Stimulated activated CD4-positive, alpha-beta T cell treated with anti-CD3 and anti-CD28 coated beads, Interleukin-2, amount 100 ng/mL, for 4 hours (primary cell): ENCODE measurements at places on chromosomes 12 and 14.

GRCh38 chr14:47763188-47763854, 87.9 kb upstream of the MDGA2 start:
- DNase-seq = no peak

- no peak for DNase-seq
Observed at GRCh38 chr12:122989225-122989839, 8.9 kb downstream of the ARL6IP4 start.

GRCh38 chr12:132239796-132240668, 89.4 kb downstream of the GALNT9 start:
- DNase-seq = no peak

GRCh38 chr14:60227291-60227690, 21.7 kb upstream of the PPM1A start:
- DNase-seq = no peak

GRCh38 chr14:52918486-52918885, 32.4 kb downstream of the FERMT2 start:
- DNase-seq = peak; percentile 17

GRCh38 chr14:42961509-42961908, 1354.8 kb downstream of the LRFN5 start:
- DNase-seq = no peak

DNA sequence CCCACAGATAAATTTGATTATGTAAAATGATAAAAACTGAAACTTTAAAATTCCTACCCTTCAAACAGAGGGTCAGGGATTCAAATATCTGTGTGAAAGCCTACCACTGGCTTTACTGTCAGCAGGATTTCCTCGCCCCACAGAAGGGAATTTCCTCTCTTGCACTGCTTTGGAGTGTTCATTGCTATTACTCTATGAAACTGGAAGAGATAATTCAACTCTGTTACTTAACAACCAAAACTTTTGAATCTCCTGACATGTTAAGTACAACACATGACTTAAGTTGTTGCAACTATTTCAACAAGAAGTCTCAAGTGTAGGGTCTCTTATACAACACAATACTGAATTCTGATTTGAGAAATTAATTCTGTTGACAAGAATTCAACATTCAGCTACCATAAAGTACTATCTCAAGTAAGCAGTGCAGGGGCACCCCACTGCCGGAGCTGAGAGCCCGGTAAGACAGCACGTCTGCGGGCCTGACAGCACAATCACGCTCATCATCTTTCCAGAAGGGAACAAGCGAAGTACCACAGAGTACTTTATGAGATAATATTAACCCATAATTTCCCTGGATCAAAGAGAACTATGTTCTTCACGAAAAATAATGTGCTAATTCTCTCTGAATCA, 22.9 kb downstream of the DICER1 start:
- no peak for DNase-seq

DNA sequence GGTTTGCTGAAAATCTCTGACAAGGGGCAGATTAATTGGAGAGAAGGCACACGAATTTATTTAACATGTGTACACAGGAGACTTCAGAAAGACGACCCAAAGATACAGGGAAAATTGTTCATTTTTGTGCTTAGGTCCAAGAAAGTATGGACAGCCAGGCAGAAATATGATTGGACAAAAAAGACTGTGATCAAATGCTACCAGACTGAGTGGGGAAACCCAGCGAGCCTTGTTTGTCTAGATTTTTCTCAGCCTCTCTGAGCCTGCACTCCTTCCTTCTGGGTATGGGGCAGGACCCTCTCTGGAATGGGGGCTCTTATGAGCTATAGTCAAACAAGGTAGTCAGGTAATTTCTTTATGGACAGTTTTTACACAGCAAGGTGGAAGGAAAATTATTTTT, 10.4 kb upstream of the CIPC start:
- DNase-seq = no peak

DNA sequence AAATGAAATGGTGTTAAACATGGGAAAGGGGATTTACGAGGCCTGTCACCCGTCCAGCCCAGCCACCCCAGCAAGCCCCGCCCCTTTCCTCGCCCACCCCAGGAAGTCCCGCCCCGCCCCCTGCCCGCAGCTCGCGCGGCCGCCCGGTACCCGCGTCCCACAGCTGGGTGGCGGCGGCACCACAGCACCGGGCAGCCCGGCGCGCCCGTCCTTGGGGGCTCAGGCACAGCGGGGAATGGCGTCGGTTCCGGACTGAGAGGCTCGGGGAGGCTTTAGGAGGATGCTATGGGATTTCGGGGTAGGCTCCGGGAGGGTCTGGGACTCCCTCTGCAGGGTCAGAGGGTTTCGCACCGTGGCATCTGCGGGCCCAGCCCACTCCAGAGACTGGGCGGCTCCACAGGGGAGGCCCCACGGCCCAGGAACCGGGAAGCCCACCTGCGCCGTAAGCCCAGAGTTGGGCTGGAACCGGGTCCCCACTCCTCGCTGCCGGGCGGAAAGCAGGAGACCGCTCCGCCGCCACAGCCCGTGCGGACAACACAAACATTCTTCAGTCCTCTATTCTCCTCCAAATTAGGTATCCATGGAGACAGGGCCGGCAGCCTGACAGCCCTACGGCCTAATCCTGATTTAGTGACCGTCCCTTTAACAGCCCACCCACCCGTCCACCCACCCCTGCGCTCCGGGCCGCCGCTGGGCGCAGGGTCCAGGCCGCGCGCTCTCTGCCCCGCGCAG, 1.4 kb downstream of the FIGNL2 start:
- peak; percentile 39 for DNase-seq

- DNase-seq = no peak
Observed at GRCh38 chr12:3632256-3632655, 120.7 kb downstream of the CRACR2A start.

GRCh38 chr14:64493455-64493854, 10.2 kb downstream of the ZBTB25 start:
- no peak for DNase-seq

DNA sequence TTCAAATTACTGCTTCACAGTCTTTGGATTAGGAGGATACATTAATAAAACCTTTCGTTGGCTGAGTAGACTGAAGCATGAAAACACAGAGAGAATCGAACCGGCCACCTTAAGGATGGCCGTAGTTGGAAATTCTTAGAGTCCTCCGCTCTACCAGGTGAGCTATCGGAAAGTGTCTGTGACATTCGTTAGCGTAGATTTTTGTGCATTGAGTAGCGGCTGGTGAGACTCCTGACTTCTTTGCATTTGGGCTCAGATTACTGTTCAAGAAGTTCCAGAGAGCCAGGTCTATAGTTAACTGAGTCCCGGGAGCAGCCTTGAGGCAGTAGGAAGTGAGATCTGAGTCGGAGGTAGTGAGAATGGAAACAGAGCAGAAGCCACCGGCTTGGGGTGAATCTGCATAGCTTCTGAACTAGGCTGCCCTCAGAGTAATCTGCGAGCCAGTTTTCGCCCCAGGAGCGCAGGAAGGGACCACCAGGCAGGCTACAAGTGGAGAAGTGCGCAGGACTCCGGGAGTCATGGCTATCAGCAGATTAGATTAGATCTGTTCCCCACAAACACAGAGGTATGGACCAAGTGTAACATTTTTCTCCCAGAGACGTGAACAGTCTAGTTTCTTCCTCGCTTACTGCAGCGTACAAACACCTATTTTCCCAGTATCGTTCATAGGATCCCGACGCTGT, 11.0 kb downstream of the OR6S1 start:
- DNase-seq = no peak

- DNase-seq = no peak
Observed at GRCh38 chr12:126419131-126419530, 1353.9 kb downstream of the AACS start.

GRCh38 chr12:122996621-122997342, 16.3 kb downstream of the ARL6IP4 start:
- no peak for DNase-seq

DNA sequence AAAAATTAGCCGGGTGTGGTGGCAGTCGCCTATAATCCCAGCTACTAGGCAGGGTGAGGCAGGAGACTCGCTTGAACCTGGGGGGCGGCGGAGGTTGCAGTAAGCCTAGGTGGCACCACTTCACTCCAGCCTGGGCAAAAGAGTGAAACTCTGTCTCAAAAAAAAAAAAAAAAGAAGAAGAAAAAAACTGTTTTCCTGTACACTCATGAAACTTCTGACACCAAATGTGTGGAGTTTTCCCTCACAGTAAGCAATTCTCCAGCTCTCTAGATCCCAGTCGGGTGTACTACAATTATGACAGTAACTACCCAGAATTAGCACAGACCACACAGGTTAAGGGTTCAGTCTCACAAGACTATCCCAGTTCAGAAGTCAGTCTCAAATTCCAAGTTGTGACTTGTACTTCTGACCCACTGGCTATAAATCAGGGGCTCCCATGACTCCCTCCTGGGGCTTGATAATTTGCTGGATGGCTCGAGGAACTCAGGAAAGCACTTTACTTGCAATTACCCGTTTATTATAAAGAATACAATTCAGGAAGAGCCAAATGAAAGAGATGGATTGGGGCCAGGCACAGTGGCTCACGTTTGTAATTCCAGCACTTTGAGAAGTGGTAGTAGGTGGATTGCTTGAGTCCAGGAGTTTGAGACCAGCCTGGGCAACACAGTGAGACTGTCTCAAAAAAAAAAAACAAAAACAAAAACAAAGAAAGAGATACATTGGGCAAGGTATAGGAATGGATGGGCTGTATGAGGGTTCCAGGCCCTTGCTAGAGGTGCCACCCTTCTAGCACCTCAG, 12.4 kb upstream of the ARF6 start:
- DNase-seq = no peak

- DNase-seq = no peak
Observed at GRCh38 chr12:98998697-98999299, 353.7 kb downstream of the APAF1 start.

DNA sequence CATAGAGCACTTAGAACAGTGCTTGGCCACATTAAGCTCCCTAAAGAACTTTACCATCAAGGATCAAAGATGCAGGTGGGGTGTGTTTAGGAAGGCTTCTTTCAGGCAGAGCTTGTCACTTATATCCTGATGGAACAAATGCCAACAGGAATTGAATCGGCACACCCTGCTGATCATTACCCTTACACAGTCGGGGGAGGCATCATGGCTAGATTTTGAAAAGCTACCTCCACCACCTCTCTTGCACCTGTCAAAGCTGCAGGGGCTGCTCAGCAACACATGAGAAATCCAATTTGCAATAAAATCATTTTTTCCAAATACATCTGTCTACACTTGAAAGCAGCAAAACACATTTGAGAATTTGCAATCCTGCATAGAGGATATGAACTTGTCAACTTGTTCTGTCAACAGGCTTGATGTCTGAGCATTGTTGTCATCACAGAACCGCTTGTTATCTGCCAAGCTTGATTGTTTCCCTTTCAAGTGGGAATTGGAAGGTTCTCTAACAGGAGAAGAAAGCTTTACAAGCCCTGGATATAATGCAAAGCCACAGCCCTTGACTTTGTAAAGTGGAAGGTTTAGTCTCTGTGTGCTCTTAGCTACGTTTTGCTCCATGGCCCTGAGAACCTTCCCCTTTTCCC, 24.6 kb upstream of the TRIM9 start:
- no peak for DNase-seq

DNA sequence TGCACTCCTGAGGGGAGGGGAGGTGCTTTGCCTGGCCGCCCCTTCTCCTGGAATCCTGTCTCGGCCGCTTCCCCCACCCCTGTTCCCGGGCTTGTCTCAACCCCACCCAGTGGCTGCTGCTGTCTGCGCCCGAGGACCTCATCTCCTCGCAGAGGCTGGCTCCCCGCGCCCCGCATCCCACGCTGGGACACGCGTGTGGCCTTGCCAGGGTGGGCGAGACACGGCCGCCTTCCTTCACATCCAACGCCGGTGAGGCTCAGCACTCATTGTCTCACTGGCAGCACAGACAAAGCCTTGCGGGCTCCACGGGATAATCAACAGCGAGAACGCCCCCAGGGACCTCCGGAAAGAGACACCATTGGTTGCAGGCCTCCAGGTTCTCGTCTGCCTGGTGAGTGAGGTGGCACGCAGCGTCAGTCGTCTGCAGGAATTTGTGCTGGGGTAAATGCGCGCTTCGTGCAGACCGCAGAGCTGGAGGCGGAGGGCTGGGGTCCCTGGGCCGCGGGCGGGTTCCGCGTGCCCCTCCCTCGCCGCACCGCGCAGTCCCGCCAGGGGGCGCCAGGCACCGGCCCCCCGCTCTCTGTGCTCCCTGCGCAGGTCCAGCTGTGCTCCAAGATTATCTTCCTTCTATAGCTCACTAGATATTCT, 26.8 kb downstream of the CCDC177 start:
- DNase-seq = no peak

DNA sequence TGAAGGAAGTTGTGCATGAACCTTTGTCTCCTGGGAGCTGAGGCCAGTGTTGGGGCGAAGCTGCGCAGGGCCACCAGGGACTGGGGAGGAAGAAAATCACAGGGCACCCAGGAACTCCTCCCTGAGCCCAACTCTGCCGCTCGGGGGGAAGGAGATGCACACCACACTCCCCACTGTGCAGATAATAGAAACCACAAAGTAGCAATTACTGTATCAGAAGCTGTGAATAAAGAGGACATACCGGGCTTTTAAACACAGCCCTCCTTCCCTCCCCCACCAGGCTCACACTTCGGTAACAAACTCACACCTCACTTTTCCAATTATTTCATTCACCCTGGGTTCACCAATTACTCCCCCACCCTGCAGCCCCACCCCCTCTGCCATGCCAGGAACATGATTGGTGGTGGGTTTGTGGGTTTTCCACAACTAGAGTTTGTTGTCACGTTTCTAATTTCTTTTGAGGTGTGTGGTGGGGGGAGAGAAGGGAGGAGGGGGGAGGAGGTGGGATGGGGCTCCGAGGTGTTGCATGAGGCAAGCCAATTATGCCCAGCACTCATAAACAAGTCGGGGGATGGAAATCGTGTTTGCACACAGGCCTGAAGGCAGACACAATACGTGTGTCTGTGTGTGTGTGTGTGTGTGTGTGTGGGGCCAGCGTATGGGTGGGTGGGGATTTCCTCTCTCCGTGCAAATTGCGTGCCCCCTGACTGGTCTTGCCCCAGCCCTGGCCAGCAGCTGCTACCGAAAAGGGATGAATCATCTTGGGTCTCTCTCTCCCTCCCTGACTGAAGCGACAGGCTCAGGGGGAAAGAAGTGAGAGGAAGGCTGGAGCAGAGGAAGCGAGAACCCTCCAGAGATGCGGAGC, 103.3 kb downstream of the RBM19 start:
- DNase-seq = no peak

DNA sequence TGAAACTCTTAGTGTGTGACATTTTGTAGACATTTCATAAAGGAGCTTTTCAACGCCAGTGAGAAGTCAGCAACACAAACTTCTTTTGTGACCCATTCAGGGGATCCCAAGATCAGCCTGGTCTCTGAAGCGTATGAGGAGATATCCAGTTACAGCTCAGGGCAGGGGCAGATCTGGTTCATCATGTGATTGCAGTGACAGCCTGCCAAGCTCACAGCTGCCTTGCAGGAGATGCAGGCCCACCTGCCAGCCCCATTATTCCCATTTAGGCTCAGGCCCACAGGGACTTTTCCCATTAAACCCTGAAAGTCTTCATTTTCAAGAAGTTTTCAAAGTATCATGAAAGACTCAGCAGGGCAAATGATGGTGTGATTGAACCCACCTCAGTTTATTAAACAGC, 38.3 kb downstream of the SRGAP1 start:
- DNase-seq = no peak
